ENCODE measurements at places on chromosomes 3 and 15. TPM values are rescaled to one million over a fixed set of nuclear protein-coding genes. Genes with fewer than 3 reads are reported as not detected.

The MNS1 gene
- total RNA-seq, result not detected

The RASSF1 gene
- total RNA-seq, result 13.9 TPM

The CYP8B1 gene
- not detected for total RNA-seq

The LINGO1 gene
- not detected for total RNA-seq

The ACKR2 gene
- 83.1 TPM for total RNA-seq
